Activated T-helper 17 cell treated with anti-CD3 and anti-CD28 coated beads, Interleukin-2, amount 50 U/mL, for 72 hours (primary cell): ENCODE measurements at places on chromosomes 2 and 18. TPM values are rescaled to one million over a fixed set of nuclear protein-coding genes. Genes with fewer than 3 reads are reported as not detected.

Gene DSG2
- 0.09 TPM for total RNA-seq

Gene MARCO
- not detected for total RNA-seq

Gene DLGAP1
- 1.2 TPM for total RNA-seq

Gene KCNS3
- total RNA-seq = not detected

Gene ALLC
- total RNA-seq = not detected

Gene RPL31
- total RNA-seq = 1,593 TPM

Gene ST6GAL2
- total RNA-seq = not detected

Gene CEP76
- total RNA-seq = 14.7 TPM

Gene LCT
- total RNA-seq = 1.0 TPM

Gene CAPN13
- not detected for total RNA-seq

Gene CNGA3
- not detected for total RNA-seq

Gene MYO3B
- total RNA-seq = 0.26 TPM
